Activated gamma-delta T cell (primary cell): ENCODE measurements at places on chromosomes 16 and 17.

- no peak for DNase-seq
These were observed 41.4 kb downstream of the AP1G1 start for GRCh38 chr16:71767060-71767900.

GRCh38 chr16:70746708-70747424 lies 54.1 kb downstream of the VAC14 start:
- DNase-seq: no peak

GRCh38 chr17:37295888-37296287 lies 79.9 kb upstream of the C17orf78 start:
- no peak for DNase-seq

- no peak for DNase-seq
These were observed 6.2 kb downstream of the APPBP2 start for GRCh38 chr17:60519795-60520194.

- DNase-seq: no peak
These were observed 95.4 kb downstream of the RMI2 start for GRCh38 chr16:11440657-11441012.

- no peak for DNase-seq
These were observed 30.1 kb downstream of the ACSF3 start for GRCh38 chr16:89123831-89124100.

DNA sequence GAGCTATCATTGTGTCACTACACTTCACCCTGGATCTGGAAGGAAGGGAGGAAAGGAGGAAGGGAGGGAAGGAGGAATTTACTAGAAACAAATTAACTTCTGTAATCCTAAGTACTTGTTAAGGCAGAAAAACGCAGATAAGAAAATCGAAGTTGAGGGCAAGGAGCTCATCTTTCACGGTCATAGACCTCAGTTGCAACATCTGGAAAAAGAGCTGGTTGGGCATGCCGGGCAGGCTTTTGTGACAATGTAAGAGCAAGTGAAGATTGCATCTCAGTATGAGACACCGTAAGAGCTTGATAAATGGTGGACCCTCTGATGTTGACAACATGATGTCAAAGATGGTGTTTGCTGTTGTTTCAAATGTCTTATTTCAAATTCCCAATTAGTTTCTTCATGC lies 721.5 kb downstream of the MAF start:
- no peak for DNase-seq

DNA sequence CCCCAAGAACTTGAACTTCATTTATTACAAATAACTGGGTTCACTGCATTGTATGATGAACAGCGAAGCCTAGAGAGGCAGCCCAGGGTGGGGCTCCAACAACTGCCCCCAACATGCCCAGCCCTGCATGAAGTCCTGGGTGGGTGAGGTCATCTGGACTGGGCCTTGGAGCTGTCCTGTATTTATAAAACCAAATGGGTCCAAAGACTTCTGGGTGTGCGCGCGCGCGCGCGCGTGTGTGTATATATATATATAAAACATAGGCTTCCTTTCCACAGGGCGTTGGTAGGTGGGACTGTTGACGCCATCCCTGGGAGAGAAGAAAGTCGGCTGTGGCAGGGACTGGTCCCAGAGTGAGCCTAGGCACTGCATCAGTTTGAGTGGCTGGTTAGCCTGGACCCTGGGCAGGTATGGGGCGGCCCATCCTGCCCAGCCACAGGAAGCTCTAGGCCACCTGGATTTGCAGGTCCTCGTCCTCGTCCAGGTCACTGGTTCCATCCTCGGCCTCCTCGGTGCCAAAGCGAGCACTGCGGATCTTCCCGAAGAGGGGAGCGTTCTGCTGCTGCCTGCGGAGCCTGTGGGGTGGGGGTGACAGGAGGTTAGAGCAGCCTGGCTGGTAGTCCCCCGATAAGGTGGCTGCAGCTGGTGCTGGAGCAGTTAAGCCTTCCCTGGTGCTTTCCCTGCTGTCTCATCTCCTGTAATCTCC lies 23.9 kb downstream of the CCDC102A start:
- DNase-seq: no peak

DNA sequence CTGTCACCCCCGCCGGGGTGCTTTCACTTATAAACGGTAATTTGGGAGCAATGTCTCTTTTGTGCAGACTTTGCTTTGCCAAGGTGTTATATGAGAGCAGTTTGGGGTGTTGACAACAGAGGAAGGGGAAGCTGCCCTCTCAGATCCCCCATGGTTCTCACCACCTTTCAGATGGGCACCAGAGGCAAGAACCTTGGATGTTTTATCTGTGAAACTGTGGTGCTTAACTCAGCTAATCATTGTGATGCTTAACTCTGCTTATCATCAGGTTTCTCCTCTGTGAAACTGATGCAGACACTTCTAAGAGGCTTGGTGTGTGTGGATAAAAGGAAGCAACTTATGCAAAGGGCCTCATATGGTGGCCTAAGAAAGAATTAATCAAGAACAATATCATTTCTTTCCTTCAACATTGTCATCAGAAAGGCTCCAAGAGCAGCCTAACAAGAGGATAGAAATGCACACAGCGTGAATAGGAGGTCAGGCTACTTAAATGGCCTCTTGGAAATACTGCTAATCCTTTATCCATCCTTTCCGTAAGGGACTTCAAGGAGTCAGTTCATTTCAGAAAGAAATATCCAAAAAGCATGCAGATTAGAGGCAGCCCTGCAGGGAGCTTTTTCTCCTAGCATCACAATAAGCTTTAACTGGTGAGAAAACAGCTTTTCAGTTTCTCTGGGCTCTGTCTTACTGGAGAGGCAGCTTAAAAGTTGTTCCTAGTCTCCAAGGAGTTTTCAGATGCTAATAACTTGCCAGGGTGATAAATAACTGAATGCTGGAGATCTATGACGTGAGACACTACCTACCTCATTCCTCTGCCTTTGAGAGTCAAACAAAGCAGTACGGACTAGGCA lies 55.1 kb upstream of the CLEC3A start:
- no peak for DNase-seq

GRCh38 chr16:72890587-72890986 lies 157.3 kb downstream of the ZFHX3 start:
- no peak for DNase-seq

DNA sequence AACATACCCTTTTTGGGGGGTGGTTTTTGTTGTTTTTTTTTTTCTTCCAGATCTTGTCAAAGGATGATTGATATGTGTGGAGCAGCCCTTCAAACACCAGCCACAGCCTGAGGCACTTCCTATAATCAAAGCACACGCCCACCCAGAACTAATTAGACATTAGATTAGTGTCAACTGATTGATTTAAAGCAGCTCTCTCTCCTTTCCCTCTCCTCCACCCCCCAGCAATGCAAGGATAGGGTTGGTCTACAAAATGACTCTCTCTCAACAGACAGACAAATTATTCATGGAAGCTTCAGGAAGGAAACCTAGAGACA lies 250.3 kb upstream of the SOX9 start:
- DNase-seq: no peak

DNA sequence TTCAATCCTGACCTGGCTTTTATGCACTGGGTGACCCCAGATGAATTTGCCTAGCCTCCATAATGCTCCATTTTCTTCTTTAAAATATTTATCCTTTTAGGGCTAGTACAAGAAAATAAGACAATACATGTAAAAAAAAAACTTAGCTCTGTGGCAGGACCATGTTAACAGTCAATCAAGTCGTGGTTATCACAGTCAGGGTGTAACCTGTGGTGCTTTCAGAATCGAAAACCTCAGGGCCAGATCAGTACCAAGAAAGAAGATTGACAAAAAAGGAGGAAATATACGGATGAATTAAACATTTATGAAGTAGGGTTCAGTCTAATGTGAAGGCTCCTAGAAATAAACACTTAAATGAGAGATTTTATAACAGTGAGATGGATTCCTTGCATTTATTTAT lies 347.2 kb upstream of the MAF start:
- no peak for DNase-seq

DNA sequence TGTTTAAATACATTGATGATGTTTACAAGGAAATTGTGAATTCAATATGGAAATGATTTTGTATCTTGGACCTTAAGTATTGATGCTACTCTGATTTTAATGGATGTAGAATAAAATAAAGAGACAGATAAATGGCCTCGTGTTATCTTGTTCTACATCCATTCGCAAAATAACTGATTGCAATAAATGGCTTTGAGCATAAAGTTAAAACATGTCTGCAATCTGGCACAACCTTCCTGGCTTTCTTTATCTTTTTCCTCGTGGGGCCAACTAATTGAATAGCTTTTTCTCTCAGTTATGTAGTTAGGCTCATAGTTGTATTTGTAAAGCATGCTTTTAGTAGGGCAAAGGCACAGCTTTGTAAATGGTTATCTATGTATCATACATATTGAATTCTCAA lies 691.4 kb downstream of the CDH8 start:
- no peak for DNase-seq

- no peak for DNase-seq
These were observed 1.4 kb downstream of the APRT start for GRCh38 chr16:88810166-88810911.

DNA sequence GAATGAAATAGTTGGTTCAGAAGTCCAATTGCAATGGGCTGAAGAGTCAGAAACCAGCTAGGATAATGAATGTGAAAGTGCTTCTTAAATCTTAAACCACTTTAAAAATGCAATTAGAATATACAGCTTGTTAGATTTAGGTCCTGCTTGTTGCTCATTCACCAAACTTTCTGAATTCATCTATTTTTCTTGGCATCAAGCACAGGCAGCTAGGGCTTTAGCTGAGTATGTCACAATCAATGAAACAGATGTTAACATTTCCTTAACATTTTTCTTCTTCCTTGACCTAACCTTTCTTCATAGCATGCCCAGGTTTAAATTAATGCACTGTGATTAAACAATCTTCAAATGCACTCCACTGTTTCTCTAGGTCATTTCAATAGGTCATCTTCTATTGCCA lies 14.4 kb downstream of the KIF2B start:
- no peak for DNase-seq

DNA sequence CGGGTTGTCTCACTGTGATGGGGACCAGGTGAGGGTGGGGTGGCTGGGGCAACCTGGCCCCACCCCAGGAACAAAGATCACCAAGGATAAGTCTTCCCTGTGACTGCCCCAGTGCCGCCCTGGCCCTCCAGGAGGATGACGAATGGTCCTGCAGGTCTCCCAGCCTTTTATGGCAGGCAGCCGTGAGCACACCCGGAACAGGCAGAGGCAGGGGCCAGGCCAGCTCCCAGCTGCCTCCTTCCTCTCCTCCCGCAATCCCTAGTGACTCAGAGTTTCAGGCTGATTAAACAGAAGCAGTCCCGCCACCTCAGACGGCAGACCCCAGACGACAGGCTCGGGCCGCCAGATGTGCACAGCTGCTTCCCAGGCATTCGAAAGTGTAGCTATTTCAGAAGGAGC lies 13.3 kb downstream of the JUP start:
- DNase-seq: no peak

DNA sequence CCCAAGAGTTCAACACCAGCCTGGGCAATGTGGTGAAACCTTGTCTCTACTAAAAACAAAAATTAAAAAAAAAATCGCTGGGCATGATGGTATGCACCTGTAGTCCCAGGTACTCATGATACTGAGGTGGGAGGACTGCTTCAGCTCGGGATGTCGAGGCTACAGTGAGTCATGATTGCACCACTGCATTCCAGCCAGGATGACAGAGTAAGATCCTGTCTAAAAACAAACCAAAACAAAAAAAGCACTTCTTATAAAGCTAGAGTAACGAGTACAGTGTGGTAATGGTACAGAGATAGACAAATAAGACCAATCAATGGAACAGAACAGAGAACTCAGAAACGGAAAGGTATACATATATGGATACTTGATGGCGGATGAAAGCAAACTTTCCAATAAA lies 4.4 kb downstream of the NSMCE1 start:
- DNase-seq: no peak

DNA sequence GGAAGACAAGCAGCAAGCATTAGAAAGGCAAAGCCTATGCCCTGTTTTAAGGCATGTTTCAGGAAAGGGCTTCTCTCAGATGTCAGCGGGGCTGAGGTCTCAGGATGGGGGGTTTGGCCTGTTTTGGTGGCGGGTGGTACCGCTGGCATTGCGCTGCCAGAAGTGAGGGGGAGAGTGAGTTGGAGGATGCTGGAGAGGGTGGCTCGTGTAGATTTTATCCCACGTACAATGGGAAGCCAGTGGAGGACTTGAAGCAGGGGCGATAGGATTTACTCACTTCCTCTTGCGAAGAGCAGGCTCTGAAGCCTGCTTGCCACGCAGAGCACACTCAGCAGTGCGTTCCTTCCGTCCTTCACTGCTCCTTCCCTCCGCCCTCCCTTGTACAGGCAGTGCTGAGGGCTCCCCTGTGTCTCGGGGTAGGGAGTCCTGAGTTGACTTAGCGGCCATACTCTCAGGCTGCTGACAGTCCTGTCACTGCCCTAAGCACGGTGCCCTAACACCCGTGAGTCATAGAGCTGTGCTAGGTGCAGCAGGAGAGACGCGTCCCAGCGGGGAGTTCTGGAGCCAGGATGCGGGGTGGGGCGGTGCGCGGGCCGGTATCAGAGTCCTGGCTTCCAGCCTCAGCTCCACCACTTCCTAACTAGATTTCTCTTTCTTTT lies 113.1 kb downstream of the SNX29 start:
- DNase-seq: no peak

DNA sequence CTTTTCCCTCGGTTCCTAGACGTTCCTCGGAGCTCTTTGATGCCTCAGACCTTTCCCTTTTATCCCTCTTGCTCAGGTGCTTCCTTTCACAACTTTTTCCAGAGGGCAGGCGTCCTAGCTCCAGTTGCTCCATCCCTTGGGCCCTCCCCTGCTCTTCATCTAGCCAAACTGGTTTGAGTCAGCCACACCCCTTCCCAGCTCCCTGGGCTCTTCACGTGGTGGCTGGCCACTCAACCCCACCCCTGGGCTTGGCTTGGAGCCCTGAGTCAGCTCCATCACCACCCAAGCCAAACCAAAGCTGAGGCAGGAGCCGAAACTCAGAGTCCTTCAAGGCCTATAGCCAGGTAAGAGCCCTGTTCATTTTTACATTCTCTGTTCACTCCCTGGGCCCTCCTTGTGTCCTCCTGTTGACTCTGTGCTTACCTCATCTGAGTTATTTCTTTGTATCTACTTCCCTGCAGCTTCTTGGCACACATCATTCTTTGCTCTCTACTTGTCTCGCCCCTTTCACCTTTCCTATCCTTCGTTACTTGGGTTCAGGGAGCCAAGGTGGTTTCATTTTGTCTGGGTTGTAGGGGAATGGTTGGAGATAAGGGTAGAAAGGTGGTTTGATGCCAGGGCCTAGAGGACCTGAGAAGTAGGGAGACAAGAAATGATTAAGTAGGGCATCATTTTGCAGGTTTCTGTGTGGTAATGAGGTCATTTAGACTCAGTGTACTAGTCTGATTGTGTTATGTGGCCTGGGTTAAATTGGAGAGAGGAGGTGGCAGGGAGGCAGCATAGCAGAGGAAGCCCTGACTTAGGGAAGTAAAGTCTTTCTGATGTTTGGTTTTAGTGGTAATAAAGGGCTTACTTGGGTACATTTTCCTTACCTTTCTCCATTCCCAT lies 7.6 kb upstream of the PHKG2 start:
- no peak for DNase-seq

- DNase-seq: no peak
These were observed 20.3 kb upstream of the MC1R start for GRCh38 chr16:89898201-89898967.

- no peak for DNase-seq
These were observed 5.6 kb downstream of the AKAP1 start for GRCh38 chr17:57090560-57091185.
